ENCODE measurements at places on chromosomes 2 and 18.

- no peak for DNase-seq
These were observed 97.1 kb downstream of the ITGA4 start for GRCh38 chr2:181554061-181554830.

DNA sequence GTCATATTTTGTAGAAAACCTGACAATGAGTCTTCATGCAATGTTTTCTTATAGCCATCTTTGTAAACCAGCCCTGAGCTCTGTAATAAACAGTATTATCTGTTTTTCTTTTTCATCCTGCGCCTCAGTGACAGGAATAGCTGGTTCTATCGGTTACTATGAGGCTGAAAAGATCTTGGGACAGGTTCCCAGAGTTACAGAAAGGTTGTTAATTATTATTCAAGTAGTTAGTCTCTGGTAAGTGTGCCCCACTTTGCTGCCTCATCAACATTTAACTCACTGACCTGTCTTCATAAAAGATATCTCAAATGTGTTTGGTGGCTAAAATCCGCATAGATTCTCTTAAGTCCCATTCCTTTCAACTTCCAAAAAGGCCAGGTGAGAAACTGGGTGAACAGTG, 18.6 kb downstream of the ACAA2 start:
- no peak for DNase-seq

- DNase-seq, result no peak
These were observed 160.0 kb downstream of the RNF152 start for GRCh38 chr18:61732854-61733253.

- no peak for DNase-seq
These were observed 53.5 kb downstream of the ATL2 start for GRCh38 chr2:38323623-38324022.

- no peak for DNase-seq
These were observed 5.4 kb downstream of the AFG3L2 start for GRCh38 chr18:12371590-12371989.

GRCh38 chr2:169704160-169704708, 10.0 kb downstream of the PHOSPHO2 start:
- DNase-seq, result no peak

- DNase-seq, result no peak
These were observed 182.8 kb downstream of the MGAT5 start for GRCh38 chr2:134436706-134437105.

DNA sequence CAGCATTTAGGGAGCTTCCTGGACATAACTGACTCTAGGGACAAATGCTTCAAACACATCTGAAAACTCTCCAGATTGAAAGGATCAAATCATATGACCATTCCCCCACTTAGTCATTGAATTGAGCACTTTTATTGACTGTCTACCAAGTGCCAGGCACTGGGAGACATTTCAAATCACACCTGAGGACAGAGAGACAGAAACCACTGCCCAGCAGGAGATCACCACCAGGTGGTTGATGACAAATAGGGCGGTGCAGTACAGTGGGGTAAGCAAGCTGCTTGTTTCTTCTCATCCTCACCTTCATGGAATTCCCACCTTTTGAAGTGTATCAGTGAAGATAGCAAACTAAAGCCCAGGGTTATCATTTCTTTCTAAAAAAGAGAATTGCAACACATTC, 19.0 kb upstream of the CXCR4 start:
- DNase-seq, result no peak

GRCh38 chr2:241820625-241821384, 11.8 kb downstream of the NEU4 start:
- no peak for DNase-seq

GRCh38 chr2:226403369-226403768, 396.3 kb downstream of the IRS1 start:
- DNase-seq, result no peak

- no peak for DNase-seq
These were observed 83.8 kb upstream of the CCDC150 start for GRCh38 chr2:196555726-196556125.

DNA sequence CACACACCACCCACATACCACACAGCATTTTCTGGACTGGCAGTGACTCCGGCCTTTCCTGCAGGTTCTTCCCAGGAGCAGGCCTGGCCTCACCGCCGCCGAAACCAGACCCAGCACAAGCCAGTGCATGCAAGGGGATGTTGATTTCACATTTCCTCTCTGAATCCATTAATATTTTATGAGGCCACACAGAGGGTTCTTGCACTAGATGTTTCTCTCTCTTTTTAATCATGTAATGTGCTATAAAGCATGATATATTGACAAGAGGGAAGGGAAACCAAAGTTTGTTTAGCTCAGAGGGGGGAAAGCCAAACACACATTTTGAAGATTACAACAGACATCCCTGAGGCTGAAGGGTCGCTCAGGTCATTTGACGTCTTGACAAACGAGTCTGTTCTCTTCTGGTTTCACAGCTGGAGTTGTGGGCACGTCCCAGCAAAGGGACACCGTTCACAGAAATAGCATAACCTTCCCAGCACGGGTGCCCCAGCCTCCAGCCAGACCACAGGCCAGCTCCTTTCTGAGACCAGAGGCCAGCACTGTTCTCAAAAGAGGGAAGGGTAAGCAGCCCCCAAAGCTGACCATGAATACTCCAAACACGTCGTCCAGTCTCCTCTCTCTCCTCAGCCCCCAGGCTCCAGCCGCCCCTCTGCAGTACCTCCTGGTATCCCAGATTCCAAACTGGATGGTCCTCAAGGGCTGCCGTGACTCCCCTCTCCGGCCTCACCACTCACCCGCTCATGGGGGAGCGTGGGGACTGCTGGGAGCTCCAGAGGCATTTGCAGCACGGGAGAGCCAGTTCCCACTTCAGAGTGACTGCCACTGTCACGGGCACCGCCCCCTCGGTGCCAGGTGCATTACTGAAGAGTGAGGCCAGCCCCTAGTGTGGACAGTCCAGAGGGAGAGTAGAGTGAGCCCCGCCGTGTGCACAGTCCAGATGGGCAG, 340.3 kb upstream of the SALL3 start:
- DNase-seq, result no peak

- no peak for DNase-seq
These were observed 261.5 kb downstream of the CYRIA start for GRCh38 chr2:16404146-16404545.

GRCh38 chr18:75587131-75587530, 159.6 kb upstream of the SMIM21 start:
- DNase-seq, result no peak

DNA sequence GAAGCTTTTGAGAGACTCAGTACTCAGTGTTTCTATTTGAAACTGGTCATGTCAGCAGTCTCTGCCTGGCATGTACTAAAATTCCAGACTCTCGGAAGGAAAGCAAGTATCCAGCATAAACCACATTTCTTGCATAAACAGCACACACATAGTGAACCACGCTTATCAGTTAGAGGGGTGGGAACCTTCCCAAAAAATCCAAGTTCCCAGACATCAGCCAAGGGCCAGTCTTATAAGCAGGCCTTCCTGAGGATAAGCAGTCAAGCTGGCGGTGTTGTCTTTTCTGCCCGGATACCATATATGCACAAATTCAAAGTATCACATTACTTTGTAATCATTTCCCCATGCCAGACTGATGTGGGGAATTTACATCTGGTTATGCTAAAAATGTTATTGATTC, 73.6 kb downstream of the ST6GAL2 start:
- DNase-seq, result no peak

GRCh38 chr2:58866040-58866439, 624.9 kb upstream of the FANCL start:
- DNase-seq, result no peak

GRCh38 chr2:12469141-12469561, 247.6 kb upstream of the TRIB2 start:
- no peak for DNase-seq

- no peak for DNase-seq
These were observed 69.4 kb downstream of the TXNL1 start for GRCh38 chr18:56568986-56569385.

DNA sequence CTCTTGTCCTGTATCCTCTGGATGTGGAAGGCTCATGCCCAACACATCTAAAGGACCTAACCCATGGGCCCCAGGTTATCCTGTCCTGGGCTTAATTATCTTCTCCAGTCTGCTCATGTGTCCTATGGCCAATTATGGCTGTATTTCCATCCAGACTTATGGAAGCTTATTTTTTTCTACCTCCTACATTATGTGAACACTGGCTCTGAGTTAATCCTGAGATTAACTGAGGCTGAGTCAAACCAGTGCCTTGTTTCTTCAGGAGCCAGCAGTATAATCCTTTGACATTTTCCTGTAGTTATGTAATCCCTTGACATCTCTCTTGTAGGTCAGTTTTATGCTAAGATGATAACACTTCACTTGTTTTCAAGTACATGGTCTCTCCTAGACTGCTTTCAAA, 213.6 kb downstream of the PMAIP1 start:
- DNase-seq, result no peak

DNA sequence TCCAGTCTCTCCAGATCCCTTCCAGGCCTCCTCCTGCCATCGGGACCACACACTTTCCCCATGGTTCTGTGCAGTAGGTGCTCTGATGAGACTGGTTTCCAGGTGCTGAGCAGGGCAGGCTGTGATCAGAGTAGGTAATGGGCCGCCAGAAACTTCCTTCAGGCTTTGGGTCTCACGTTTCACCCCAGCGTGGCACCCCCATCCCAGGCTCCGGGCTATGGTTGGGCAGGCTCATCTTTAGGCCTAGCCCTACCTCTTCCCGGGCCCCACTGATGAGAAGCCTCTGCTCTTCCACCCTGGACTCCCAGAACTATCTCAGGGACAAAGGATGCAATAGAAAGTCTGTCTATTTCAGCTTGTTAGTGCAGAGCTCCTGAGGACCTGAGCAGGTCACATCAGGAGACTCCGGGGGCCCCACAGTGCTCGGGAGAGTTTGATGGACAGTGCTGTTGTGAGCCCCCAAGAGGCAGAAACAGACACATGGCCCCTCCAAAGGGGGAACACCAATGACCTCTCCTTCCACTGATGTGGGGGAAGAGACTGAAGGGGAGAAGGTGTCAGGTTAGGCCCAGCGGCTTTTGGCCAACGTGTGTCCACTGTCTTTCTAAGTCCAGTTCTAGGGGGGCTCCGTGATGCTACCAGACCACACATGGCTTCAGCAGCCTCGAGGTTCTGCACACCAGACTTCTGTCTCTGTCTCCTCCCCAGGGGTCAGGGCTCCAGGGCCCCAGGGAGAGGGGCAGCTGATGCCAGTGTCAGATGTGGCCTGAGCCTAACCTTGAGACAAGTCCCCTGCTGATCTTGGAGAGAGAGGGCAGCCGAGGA, 5.8 kb upstream of the PROM2 start:
- DNase-seq, result no peak

DNA sequence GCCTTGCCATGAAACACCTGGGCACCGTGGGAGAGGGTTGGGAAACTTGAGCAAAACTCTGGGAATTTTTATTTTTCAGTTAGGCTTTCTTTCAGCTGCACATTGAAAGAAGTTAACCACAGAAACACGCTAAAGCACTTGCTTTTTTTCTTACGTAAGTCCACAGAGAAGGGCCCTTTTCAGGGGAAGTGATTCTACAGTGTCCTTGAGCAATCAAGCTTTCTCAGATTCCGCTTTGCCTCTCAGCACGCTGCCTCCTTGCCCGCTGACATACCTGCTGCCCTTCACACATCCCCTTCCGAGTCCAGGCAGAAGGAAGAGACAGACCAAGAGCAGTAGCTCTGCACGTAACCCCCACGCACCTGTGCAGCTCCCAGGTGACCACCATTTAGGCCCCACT, 135.5 kb upstream of the MYT1L start:
- DNase-seq, result no peak

- no peak for DNase-seq
These were observed 119.9 kb upstream of the ACVR1C start for GRCh38 chr2:157748371-157749142.

- DNase-seq, result no peak
These were observed 101.3 kb downstream of the RAD51AP2 start for GRCh38 chr2:17416884-17417391.

GRCh38 chr2:102271844-102272243, 39.5 kb upstream of the IL1RL1 start:
- no peak for DNase-seq

- DNase-seq, result no peak
These were observed 20.6 kb downstream of the OLA1 start for GRCh38 chr2:174227748-174228147.

GRCh38 chr2:62991605-62992004, 59.0 kb upstream of the OTX1 start:
- no peak for DNase-seq

GRCh38 chr2:121868652-121869051, 113.2 kb downstream of the TSN start:
- DNase-seq, result no peak

- no peak for DNase-seq
These were observed 28.5 kb upstream of the NAPG start for GRCh38 chr18:10497206-10497749.

DNA sequence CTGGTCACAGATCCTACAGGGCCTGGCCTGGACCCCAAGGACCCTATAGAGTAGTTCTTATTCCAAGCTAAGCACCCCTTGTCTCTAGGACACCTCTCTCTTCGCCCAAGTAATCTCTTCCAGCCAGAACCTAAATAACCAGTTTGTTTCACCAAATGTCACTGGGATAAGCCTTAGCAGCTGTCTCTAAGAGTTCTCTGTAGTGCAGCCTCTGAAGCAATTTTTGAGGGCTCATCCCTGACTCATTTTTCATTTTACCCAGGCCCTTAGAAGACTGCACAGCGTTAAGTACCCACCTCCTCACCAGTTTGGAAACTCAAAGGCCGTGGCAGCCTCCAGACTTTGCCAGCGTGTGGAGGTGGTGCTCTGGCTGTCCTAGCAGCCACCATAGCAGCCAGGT, 290.1 kb upstream of the SIX2 start:
- DNase-seq, result no peak

DNA sequence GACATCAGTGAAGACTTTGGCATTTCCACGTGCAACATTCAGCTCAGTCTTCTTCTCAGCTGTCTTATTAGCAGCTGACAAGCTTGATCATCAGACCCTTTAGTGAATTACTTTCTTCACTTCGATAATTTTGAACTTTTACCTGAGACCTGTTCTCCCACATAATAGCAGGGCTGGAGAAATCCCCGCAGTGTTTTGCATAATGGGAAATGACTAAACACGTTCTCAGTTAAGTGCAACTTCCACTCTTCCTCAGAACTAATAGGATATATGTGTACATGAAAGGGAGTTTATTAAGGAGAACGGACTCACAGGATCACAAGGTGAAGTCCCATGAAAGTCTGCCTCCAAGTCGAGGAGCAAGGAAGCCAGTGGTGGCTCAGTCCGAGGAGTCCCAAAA, 28.8 kb upstream of the MBP start:
- DNase-seq, result no peak

GRCh38 chr2:69789175-69789721, 40.2 kb upstream of the GMCL1 start:
- DNase-seq, result no peak

DNA sequence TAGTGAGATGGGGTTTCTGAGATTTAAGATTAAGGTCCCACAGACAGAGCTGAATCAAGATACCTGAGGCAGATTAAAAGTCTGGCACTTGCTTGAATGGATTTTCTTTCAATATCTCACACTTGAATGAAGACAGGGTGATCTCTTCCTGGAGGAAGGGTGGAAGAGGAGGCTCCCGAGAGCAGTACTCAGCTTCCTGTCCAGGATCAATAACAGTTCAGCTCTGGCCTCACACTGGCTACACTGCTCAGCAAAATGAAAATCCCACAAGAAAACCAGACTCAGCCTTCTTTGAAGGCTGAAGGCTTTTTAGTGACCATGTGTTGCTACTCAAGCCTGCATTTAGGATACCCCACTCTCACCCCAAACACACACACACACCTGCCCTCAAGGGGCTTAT, 11.1 kb downstream of the ARHGEF33 start:
- no peak for DNase-seq

- no peak for DNase-seq
These were observed 18.3 kb upstream of the CDC42EP3 start for GRCh38 chr2:37689751-37690150.
